NCI-H1436 (cell line): ENCODE measurements at places on chromosomes 5 and 9.

GRCh38 chr5:40288800-40289485, 390.8 kb upstream of the PTGER4 start:
- DNase-seq = no peak

- no peak for DNase-seq
Observed at GRCh38 chr5:121188849-121189248, 662.8 kb upstream of the FTMT start.

- no peak for DNase-seq
Observed at GRCh38 chr9:136854842-136855460, 2.8 kb downstream of the MAMDC4 start.

DNA sequence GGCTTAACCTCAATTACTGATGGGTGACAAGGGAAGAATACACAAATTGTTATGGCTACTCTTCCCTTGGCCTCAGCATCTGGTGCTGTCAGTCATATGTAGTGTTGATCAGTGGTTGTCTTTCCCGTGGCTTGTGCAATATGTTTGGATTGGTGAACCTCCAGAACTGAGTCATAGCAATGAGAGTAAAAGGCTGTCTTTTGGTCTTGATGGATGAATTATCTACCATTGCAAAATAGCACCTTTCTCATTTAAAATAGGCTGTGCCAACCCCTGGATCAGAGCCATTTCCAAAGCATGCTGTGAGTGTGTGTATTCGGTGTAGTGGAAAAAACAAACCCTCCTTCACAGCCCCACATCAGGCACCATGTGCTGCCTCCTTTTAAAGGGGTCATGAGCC, 14.6 kb upstream of the F2R start:
- DNase-seq = no peak

GRCh38 chr5:73495772-73496335, 2.4 kb upstream of the BTF3 start:
- DNase-seq = no peak

- no peak for DNase-seq
Observed at GRCh38 chr9:99398241-99398640, 176.2 kb downstream of the SEC61B start.

DNA sequence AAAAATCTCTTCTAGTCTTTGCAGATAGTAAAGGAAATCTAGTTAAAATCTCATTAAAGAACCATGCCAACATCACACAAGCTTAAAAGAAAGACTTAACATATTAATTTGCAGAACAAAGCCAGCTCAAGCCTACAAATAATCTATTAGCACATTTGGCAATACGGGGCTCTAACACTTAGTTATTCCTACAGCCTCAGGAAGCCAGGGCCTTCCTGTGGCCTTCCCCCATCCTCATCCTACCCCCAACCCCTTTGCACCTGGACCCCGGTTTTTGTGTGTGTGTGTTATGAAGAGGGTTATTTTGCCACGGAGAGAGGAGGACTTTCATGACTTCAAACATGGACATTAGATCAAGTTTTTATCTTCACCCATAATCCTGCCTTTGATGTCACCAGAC, 64.6 kb downstream of the FOXB2 start:
- DNase-seq = no peak

DNA sequence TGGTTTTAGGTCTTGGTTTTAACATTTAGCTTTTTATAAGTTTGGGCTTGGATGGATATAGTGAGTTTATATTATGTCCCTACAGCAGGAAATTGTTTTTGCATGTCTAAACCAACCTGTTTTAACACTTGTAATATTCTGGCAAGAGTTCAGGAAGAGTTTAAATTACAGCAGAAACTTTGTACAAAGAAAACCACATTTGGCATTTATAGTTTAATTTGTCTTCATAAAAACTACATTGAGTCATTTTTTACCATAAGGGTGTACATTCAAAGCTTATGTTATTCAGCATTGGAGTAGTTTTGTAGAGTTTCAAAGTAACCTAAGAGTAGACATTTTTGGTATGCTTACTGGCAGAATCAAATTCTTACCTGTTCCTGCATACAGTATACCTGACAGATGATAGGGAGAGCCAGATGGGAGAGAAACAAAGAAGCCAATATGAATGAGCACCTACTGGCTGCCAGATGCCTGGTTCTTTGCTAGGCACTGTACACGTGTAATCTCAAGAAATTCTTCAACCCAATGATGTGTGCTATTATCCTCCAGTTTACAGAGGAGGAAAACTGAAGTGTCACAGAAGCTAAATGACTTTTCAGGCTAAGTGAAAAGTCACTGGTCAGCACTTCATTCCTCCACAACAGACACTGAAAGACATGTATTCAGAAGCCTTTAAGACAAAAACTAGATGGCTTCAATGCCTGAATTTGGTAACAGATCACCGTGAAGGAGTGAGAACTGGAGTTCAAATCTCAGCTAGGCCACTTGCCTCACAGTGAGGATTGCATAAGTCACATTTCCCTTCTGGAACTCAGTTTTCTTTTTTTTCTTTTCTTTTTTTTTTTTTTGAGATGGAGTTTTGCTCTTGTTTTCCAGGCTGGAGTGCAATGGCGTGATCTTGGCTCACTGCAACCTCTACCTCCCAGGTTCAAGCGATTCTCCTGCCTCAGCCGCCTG, 25.9 kb upstream of the ECM2 start:
- no peak for DNase-seq

DNA sequence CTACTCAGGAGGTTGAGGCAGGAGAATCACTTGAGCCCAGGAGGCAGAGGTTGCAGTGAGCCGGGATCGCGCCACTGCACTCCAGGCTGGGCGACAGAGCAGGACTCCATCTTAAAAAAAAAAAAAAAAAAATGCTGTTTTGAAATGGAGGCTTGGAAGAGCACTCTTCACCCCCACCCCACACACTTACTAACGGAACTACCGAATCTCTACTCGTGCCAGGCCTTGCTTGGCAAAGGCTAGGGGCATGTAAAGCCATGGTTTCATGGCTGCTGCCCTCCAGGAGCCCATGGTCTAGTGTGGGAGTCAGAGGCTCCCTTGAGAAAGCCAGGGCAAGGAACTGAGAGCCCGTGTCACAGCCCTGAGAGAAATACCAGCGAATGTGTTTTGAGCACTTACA, 21.3 kb downstream of the PCDHGC5 start:
- no peak for DNase-seq

DNA sequence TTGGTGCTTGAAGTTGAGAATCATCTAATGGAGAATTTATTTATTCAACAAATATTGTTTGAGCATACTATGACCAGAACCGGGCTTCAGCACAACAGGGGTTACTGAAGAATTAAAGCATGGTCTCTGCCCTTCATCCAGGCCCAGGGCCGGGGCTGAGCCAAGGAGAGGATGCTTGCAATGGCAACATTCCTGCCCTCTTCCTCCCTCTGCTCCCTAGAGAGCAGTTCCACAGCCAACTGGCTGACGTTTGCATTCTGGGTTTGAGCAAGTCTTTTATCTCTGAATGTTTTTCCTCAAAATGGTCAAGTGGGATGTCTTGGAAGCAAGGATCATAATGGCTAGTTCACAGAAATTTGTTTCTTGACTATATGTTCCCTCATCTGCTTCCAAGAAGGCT, 80.7 kb downstream of the GLDC start:
- DNase-seq = no peak

DNA sequence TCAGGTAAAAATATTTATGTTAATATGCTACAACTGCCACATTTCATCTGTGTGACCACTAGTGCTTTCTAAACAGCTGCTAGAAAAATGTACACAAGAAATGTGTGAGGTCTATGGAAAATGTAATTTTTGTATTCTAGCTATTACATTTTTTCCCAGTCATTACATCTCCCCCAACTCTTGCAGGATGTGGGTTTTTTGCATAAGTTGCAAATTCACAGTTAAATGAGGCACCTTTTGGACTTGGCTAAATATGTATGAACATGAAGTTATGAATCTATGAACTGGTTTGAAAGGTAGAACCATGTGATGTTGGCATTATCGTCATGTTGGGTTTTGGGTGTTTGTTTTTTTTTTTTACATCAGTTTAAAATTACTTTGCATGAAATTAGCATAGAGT, 590.4 kb upstream of the WWC1 start:
- no peak for DNase-seq

DNA sequence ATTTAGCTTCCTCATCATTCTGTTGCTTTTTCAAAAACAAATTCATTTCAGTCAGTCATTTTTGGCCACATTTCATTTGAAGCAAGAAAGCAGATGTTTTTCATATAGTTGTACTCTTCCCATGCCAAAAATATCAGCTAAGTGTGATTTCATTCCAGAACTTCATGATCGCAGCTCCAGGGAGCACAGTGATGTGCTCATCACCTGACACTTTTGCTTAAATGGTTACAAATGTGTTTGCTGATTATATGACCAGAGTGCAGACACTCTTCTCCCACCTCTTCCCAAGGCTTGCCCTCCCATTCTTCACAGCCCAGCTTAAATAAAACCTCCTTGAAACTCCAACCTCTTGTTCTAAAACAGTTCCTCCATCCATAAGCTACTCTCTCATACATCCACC, 32.6 kb downstream of the GABRB2 start:
- DNase-seq = no peak

GRCh38 chr5:173703466-173703865, 87.0 kb upstream of the BOD1 start:
- DNase-seq = no peak

- no peak for DNase-seq
Observed at GRCh38 chr5:59275510-59276324, 617.8 kb downstream of the PDE4D start.

GRCh38 chr5:103037673-103038455, 82.1 kb downstream of the GIN1 start:
- no peak for DNase-seq

DNA sequence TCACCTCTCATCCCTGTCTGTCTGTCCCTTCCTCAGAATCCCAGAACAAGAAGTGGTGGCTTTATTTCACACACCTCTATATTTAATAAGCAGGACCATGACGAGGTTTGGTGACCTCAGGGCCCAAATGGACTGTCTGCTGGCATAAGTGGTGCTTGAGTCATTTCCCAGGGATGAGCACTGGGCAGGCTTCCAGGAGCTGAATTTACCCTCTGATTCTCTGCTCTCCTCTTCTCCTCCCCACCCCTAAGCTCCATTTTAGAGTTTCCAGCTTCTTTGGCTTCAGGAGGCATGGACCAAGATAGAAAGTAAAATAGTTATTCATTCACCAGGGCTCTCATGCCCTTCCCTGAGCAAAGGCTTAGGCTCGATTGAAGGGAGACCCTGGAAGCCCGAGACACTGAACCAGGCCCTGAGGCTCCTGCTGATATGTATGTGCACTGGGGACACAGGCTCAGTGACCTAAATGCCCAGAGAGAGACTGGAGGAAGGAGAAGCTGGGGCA, 69.1 kb downstream of the PPARGC1B start:
- DNase-seq = no peak

- DNase-seq = no peak
Observed at GRCh38 chr9:93471124-93471523, 17.7 kb upstream of the FAM120AOS start.

GRCh38 chr5:57386958-57387357, 95.7 kb downstream of the ACTBL2 start:
- no peak for DNase-seq

GRCh38 chr9:2163231-2163885, 148.2 kb downstream of the SMARCA2 start:
- no peak for DNase-seq

- DNase-seq = no peak
Observed at GRCh38 chr9:133932633-133933032, 59.5 kb downstream of the VAV2 start.

DNA sequence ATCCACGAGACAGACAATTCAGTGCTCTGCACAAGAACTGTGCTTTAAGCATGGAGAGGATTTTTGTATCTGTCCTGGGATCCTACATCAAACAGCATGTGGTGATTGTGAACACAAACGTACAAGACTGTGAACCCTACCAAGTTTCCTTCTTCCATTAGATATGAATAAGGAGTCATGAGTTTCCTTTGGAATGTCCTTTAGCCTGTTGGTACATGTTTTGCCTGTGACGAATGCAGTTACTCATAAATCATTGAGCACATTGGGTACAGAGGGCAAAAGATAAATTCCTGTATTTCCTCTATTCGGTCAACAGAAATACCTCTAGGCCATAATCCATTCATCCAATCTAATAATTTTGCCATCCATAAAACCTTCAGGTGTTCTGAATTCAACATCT, 61.5 kb downstream of the FXN start:
- DNase-seq = no peak

- DNase-seq = no peak
Observed at GRCh38 chr5:149608936-149609545, 27.7 kb downstream of the ARHGEF37 start.

GRCh38 chr5:148382961-148383360, 797 bp upstream of the FBXO38 start:
- no peak for DNase-seq

DNA sequence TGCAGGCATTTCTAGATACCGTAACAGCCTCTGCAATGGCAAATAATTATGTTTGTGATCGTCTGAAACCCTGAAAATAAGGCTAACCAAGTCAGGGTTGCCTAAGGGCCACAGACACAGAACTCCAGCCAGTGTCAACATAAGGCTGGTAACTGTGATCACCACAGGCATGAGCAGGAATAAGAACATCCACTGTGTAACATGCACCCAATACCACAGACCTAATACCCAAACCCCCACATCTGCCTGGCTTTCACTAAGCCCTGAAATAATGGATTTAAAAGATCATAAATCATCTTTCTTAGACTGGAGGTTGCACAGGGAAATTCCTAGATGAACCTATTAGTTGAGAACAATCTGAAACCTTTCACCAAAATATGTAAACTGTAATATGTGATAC, 394.5 kb downstream of the NFIB start:
- no peak for DNase-seq

DNA sequence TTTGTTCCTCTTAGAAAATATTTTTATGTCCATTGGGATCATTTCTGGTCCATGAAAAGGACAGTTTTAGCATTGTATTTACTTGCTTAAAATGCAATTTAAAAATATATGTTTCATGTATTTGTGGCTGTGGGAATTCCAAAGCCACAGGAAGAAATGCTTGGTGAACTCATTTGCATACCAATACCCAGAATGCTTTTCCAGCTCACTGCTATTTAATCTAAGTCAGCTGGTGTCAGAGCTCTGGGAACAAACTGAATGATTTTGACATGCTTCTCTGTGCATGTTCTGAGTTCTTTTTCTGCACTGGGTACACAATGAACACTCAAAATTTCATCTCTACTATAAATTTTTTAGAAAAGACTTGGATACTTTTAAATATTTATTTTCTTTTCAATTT, 482.8 kb upstream of the ARRDC3 start:
- DNase-seq = no peak

DNA sequence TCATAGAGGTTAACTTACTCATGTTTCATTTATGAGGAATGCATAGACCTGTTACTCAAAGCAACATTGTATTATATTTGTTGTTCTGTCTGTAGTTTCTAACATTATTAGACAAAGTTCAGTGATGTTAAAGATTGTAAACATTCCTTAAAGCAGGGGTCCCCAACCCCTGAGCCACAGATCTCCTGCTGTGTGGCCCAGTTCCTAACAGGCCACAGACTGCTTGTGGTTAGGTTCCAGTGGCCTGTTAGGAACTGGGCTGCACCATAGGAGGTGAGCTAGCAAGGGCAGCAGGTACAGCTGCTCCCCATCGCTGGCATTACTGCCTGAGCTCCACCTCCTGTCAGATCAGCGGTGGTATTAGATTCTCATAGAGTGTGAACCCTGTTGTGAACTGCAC, 181.1 kb downstream of the KDM4C start:
- DNase-seq = no peak
